ENCODE measurements at places on chromosomes 3 and 15.

GRCh38 chr3:95197661-95198060 is 1134.8 kb downstream of the NSUN3 start:
- DNase-seq = no peak

- no peak for DNase-seq
These were observed 125.9 kb upstream of the C15orf61 start for GRCh38 chr15:67394873-67395639.

DNA sequence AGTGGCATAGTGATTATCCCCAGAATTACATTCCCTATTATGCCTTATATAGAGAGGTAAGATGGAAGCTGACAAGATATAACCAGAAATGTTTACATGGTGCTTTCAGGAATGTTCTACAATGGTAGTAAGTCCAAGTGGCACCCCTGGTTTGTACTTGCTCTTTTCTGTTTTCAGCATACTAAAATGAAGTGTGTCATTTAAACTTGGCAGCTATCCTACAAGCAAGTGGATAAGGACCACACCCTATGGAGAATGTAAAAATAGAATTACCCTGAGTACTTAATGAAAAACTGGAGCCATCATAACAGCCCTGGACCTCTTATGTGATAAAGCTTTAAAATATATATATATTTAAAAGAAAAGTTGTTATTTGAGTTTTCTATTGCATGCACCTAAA is 1012.7 kb upstream of the CADM2 start:
- DNase-seq = no peak

GRCh38 chr3:7520059-7520458 is 659.1 kb downstream of the GRM7 start:
- DNase-seq = no peak

- DNase-seq = no peak
These were observed 171.1 kb downstream of the OR4M2 start for GRCh38 chr15:22251422-22251821.

DNA sequence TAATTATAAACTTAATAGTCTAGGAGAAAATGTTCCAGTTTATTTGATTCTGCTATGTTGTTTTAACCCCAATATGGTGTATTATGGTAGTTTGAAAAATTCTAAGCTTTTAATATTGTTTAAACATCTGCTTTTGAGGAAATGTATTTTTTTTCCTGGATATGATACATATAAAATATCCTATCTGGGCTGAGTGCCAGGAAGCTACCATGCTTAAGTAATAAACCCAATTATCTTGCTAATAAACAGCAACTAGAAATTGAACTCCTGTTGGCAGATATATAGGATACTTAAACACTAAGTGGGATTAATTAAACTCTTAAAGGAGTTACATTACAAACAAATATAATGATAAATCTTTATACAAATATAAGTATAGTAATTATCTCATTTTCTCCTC is 293.7 kb upstream of the GRM7 start:
- no peak for DNase-seq

- DNase-seq = no peak
These were observed 12.4 kb downstream of the RTP2 start for GRCh38 chr3:187689984-187690383.

GRCh38 chr3:46916799-46917198 is 39.3 kb downstream of the PTH1R start:
- no peak for DNase-seq

DNA sequence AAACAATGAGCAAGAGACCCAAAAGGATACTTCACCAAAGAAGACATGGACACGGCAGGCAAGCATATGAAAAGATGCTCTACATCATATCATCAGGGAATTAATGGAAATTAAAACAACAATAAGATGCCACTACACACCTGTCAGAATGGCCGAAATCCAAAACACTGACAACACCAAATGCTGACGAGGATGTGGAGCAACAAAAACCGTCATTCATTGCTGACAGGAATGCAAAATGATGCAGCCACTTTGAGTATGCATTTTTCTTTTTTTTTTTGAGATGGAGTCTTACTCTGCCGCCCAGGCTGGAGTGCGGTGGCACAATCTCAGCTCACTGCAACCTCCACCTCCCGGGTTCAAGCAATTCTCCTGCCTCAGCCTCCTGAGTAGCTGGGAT is 19.0 kb downstream of the EDC3 start:
- DNase-seq = no peak

DNA sequence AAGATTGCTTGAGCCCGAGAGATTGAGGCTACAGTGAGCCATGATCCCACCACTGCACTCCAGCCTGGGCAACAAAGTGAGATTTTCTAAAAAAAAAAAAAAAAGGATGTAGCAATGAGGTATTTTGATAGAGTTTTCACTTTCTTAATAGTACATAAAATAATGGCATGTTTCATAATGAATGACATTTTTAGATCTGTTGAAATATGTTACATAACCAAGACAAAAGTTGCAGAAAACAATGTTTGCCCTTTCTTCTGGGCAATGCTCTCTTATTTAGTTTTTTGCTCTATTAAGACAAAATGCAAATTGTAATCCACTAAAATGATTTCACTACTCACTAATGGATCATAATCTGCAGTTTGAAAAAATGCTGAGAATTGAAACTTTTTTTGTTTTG is 4.4 kb upstream of the MAPK6 start:
- no peak for DNase-seq

DNA sequence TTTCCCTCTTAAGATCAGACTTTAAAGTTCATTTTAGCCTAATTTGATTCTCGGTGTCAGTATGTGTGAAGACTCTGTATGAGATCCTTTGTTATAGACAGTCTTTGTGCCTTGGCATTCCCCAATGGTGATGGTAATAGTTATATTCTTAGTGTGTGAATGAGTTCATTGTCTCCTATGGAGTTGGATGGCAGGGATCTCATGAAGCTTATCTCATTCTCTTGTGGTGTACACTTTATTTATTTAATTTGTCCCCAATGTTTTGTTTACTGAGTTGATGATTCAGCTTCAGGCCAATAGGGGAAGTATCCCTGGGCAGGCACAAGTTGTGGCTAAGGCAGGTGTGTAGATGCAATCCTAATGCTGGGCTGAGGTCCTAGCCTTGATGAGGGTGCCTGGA is 222.0 kb upstream of the DPPA4 start:
- no peak for DNase-seq

DNA sequence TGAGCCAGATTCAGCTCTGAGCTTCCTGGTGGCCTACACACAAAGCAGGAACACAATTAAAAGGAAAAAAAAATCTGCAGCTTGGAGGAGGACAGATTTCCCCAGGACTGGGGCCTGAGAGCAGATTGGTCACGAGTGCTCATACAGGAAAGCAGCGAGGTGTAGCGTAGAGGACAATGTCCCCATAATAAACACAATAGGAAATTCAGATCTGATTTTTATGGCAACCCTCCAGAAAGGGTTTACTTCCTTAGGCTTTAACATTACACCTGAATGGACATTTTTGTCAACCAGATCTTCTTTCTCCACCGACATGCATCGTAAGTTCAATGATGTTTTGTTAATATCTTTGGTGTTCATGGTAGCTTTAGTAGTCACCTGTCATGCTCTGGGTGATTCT is 23.3 kb downstream of the SLC6A20 start:
- DNase-seq = no peak

GRCh38 chr3:46939578-46940445 is 36.7 kb downstream of the CCDC12 start:
- DNase-seq = no peak

DNA sequence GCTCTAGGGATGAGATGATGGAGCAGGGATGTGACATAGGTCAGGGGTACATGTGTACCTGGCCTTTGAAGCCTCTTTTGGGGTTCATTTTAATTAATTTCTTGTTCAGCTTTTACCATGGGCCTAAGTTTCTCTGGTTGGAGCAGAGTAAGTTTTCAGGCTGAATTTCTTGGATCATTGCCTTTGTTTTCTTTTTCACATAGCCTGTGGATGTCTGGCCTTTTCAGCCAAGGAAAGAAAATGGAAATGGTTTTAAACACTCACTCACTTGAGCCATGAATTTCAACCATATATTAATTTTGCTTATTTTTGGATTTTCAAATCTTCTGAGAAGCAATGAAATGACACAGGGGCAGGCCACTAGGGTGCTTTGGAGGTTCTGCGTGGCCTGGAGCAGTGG is 30.2 kb downstream of the CACNA1D start:
- DNase-seq = no peak

GRCh38 chr15:20349774-20350498 is 191.7 kb downstream of the GOLGA6L6 start:
- DNase-seq = no peak

GRCh38 chr3:156617781-156618180 is 56.6 kb upstream of the TIPARP start:
- no peak for DNase-seq

DNA sequence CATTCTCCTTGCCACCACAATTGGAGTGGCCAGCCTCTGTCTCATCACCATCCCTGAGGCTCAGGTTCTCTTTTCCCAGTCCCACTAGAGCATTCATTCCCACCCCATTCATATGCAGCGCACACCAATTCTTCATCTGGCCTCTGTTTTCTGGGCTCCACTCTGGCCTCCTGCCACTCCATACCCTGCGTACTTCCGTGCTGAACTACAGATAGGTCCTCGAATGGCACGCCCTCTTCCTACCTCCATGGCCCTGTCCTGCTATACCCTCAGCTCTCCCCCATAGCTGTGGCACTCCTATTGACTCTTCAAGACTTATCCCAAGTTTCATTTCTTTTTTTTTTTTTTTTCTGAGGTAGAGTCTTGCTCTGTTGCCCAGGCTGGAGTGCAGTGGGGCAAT is 25.9 kb downstream of the PAQR5 start:
- no peak for DNase-seq

- DNase-seq = no peak
These were observed 251.1 kb downstream of the TJP1 start for GRCh38 chr15:29570948-29571791.

- no peak for DNase-seq
These were observed 11.9 kb downstream of the CFAP161 start for GRCh38 chr15:81146006-81146405.

DNA sequence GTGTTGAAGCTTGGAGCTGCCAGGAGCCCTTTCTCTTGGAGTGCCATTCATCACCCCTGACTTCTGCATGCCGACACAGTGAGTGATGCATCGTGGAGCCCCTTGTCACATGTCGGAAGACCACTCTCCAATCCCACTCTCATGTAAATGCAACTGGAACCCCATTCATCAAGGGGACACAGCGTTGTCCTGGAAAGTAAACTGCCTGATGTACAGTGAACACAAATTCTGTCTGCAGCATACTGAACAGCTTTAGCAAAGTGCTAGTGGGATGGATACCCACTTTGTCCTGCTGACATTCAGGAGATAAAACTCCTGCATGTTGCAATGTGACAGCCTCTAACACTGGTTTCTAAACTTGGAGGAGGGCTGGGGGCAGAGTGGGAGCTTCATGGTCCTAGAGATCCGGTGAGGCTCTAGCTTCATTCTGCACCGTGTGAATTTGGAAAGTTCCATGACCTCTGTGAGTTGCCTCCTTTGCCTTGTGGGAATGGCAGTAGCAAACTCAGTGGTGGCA is 194.8 kb downstream of the CLSTN2 start:
- DNase-seq = no peak

DNA sequence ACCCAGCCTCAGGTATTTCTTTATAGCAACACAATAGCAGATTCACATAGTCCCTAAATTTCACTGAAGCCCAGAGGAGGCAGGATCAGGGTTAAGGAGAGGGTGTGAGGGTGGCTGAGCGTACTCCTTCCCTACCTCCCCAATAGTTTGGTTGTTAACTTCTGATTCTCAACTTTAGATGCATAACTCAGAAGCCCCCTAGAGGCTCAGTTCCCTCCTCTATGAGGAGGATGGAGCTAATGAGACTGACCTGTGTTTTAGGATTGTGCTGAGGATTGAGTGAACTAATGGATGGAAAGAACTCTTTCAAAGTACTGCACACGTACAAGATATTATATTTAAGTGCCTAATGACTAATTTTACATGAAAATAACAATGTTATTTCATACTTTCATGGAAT is 249.3 kb upstream of the SOX14 start:
- DNase-seq = no peak

All from non-pigmented ciliary epithelial cell (primary cell).